ENCODE measurements at places on chromosomes 2 and 18.

- no peak for DNase-seq
Observed at GRCh38 chr2:37632310-37632709, 39.1 kb downstream of the CDC42EP3 start.

DNA sequence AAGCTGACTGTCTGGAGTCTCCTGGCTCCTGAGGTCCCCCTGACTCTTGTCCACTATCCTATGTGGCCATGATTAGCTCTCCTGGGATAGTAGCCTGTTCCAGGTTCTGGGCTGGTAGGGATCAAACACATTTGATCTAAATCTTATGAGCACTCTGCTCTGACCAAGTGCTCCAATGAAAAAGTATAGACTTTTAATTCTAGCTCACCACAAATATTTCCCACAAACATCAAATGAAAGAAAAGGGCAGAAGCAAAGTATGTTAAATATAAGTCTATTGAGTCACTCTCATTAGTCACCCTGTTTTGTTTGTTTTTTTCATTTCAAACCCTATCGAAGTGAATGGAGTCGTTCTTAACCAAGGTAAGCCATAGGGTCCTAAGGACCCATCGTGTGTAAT is 39.7 kb upstream of the NEDD4L start:
- DNase-seq: no peak

DNA sequence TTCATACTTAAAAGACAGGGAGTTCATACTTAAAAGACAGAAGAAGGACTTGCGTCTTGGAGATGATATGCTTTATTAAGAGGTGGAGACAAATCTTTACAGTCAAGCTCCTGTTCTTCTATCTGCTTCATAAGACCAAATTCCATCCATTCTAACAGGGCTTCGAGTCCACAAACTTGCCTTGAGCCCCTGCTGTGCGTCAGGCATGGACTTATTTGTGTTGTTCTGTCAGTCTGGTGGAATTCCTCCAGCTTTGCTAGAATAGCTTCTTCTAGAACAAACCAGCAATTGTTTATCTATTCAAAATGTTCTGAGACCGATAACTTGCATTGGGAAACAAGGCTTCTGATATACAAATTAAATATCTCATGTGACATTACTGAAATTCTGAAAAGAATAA is 73.9 kb upstream of the SOX11 start:
- DNase-seq: no peak

DNA sequence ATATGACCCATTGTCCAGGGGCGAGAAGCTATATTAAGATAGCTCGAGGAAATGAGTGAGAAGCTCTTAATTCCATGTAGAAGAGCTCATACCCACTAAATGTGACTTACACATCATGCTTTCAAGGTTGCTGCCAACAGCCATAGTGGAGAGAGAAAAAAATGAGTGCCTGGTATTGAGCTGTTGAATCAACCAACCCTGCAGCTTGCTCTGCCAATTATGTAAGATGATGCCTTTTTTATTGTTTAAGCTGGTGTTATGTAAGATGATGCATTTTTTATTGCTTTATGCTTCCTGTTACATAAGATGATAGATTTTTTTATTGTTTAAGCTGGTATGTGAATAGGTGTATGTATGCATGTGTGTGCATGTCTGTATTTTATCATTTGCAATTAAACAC is 228.2 kb downstream of the CCDC178 start:
- DNase-seq: no peak

- DNase-seq: no peak
Observed at GRCh38 chr2:5315041-5315440, 377.1 kb upstream of the SOX11 start.

GRCh38 chr2:43057742-43058725 is 168.4 kb downstream of the ZFP36L2 start:
- no peak for DNase-seq

- DNase-seq: peak; percentile 22
Observed at GRCh38 chr2:111117598-111118480, 2.9 kb upstream of the BCL2L11 start.

DNA sequence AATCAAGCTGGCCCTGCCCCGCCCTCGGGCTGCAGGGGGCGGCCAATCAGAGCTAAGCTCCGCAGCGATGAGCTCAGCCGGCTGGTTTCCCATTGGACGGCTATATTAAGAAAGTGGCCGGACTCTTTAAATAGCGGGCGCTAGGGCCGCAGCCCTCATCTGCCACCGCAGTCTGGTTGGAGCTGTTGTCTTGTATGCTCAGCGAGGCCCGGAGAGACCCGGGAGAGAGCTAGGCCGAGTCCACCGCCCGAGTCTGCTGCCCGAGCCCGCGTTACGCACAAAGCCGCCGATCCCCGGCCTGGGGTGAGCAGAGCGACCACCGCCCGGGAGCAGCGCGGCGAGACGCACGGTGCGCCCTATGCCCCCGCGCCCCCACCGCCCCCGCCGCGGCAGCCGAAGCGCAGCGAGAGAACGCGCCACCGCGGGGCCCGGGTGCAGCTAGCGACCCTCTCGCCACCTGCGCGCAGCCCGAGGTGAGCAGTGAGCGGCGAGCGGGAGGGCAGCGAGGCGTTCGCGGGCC is at the start of gene RHOB:
Gene RHOB, plus strand, starts transcription at position 158 of the 520 bp plus-strand sequence. CDS start 392 bp downstream, outside the sequence.
- peak; percentile 98 for DNase-seq

- DNase-seq: peak; percentile 42
Observed at GRCh38 chr2:8215159-8215863, 466.5 kb upstream of the ID2 start.

DNA sequence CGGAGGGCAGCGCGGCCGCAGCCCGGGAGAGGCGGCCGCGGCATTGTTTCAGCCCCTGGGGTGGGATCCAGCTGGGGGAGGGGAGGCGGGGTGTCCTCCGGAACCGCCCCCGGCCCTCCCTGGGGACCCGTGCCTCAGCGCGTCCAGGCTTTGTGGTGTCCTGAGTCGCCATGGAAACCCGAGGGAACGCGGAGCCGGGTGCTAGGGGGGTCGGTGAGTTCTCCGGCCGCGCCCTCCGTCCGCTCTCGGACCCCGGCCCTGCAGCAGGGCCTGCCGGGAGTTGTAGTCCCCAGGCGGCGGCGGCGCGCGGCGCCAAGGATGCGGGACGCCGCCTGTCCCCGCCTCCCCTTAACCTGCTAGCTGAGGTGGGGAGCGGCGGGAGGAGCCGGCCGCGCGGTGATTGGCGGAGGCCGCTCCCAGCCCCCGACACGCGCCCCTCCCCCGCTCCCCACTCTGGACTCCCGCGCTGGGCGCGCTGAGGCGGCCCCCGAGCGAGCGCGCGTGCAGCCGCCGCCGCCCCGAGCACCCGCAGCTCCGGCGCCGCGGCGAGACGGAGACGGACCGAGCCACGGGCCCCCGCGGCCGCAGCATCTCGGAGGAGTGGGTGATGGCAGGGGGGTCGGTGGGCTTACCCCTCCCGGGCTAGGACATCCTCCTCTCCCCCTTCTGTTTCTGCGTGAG is at the start of gene DPYSL5:
Gene DPYSL5, plus strand, starts transcription at position 478 of the 681 bp plus-strand sequence. CDS start 50,368 bp downstream, outside the sequence.
- no peak for DNase-seq

DNA sequence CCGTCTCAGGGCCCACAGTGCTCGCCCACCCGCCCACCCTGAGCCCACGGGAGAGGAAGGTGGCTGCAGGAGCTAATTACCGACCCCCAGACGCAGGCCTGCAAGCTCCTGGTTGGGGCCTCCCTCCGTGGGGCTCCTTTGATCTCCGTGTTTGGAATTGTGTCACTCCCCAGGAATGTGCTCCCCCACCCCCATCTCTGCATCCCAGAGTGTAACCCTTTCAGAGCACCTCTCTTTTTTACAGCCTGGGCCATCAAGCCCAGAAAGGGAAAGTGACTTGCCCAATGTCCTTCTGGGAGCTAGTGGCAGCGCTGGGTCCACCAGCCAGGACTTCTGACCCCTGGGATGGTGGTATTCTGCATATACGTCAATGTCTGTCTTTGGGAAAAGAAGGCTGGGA is 335.1 kb downstream of the CYRIA start:
- no peak for DNase-seq

DNA sequence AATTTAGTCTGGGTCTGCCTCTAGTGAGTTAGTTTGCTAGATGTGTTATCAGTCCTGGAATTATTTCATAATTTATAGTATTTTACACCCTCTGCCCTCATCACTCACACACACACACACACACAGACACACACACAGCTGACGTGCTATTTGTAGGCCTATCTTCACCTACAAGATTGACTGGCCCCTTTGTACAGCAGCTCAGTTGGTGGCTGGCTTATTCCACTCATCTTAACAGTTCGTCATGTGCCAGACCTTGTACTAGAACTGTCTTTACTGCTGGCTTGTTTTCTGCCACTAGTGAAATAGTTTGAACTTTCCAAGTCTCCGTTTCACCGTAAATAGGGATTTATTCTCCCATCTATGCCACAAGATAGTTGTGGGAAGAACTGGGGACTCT is 21.3 kb downstream of the CENPO start:
- no peak for DNase-seq

DNA sequence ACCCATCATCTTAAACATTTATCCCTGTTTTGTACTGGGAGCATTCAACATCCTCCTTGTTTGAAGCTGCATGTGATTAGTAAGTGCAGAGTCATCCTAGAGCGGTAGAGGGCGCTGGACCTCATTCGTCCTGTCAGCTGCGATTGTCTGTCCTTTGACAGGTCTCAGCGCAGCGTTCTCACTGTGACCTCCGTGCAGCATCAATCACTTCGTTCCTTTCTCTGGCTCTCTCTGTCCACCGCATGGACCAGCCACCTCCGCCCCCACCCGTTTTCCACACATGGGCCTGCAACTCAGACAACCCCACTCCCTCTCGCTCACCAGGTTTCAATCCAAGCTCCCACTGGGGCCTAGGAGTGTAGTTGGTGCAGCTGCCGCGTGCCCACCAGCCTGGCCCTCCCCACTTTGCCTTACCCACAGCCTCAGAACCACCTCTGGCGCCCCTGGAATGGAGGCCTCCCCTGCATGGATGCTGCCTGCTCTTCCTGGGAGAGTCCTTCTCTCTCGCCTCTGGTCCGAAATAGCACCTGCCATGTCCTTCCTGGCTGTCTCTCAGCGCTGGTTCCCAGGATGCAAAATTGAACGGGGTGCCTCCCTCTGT is 90.5 kb downstream of the NDUFA10 start:
- DNase-seq: peak; percentile 34

DNA sequence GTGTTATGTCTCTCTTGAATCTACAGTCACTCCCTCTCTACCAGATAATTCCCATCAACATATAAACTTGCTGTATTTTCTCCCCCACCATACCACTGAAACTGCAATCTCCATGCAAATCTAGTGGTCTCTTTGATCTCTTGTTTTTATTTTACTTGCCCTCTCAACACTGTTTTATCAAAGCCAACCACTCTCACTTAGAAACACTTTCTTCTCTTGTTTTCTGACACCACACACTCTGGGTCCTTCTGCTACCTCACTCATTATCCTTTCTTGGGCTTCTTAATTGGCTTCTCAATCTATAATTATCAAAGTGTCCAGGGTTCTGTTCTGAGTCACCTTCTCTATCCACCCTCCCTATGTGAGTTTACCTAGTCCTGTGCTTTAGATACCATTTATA is 2.0 kb upstream of the MCFD2 start:
- DNase-seq: peak; percentile 55

- DNase-seq: no peak
Observed at GRCh38 chr2:216754336-216754735, 59.0 kb upstream of the IGFBP5 start.

DNA sequence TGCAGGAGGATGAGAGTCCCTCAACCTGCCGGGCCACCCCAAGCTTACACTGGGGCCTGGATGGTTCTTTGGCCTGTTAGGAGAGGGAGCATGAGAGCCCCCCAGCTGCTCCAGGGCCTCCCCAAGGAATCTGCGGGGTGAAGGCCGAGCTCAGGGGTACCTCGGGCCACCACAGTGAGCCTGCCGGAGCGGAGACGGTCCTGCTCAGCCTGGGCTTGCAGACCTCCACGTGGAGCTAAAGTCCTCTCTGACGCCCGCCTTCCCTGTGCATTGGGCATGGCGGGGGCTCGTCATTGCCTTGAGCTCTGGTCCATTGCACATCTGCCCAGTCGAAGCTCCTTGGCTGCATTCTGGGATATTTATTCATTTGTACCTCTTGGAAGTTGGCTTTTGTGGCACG is 62.7 kb downstream of the ASB1 start:
- no peak for DNase-seq

- DNase-seq: peak; percentile 43
Observed at GRCh38 chr2:44342854-44343253, 18.4 kb downstream of the PREPL start.

- DNase-seq: no peak
Observed at GRCh38 chr2:46305767-46306166, 8.6 kb downstream of the EPAS1 start.

GRCh38 chr2:205734436-205735037 is 52.2 kb downstream of the NRP2 start:
- no peak for DNase-seq

GRCh38 chr2:151862700-151863099 is 34.5 kb upstream of the ARL5A start:
- peak; percentile 95 for DNase-seq

All from GM12865 (cell line).